ENCODE measurements at places on chromosomes 16 and 17. TPM values are rescaled to one million over a fixed set of nuclear protein-coding genes. Genes with fewer than 3 reads are reported as not detected.

DNA sequence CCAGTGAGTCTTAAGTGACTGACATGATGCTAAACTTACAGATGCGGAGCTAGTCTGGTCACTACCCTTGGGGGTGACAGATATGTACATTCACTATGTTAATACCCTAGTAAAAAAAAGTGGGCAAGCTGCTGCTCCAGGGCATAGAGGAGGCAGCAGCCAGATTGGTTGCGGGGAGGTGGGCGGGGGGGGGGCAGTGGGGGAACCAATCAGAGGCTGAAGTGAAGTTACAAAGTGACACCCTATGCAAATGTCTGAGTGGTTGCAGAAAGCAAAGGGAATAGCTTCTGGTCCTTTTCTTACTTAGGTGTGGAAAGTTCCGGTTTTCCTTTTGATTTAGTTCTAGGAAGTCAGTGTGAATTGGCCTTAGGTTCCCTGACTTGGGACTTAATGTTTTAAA is 12.1 kb downstream of the NDEL1 start:
- DNase-seq, result no peak

The SAMD14 gene
- 87.0 TPM for total RNA-seq

The DHRS7C gene
- total RNA-seq, result not detected

The ADGRG1 gene
- total RNA-seq, result 47.2 TPM

The TERB1 gene
- total RNA-seq, result not detected
